ENCODE measurements at places on chromosomes 16 and 17.
A peak's percentile ranks its signal among the peaks of the same experiment; 100 is the strongest.

- no peak for DNase-seq
These were observed 13.9 kb upstream of the IL17C start for GRCh38 chr16:88624481-88624880.

DNA sequence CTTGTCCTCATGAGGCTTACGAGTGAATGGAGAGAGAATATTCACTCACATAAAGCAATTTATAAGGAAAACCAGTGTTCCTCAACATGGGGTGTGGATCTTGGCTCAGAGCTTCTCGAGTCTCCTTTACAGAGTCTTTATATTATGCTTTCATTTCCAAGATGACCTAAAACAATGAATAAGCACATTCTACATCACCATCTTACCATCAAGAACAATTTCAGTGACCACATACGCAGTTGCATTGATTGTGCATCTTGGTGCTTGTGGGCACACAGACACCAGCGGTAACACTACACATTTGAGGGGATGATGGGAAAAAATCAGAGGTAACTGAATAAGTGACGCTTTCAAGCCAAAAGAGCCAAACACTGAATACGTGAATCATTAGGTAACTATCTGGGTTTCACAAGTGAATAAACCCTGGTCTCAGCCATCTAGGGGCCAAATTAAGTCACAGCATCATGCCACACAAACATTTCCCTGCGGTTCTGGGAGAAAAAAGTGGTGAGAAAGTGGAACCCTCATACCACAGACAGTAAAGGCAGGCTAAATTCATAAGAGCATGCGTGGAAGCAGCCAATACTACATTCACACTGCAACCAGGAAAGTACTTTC lies 9.4 kb downstream of the CWC25 start:
- no peak for DNase-seq

GRCh38 chr16:81575307-81575706 lies 130.7 kb downstream of the CMIP start:
- no peak for DNase-seq

GRCh38 chr17:74822939-74823367 lies 36.7 kb downstream of the GRIN2C start:
- no peak for DNase-seq

- no peak for DNase-seq
These were observed 4.2 kb downstream of the RPS6KB1 start for GRCh38 chr17:59897090-59897489.

DNA sequence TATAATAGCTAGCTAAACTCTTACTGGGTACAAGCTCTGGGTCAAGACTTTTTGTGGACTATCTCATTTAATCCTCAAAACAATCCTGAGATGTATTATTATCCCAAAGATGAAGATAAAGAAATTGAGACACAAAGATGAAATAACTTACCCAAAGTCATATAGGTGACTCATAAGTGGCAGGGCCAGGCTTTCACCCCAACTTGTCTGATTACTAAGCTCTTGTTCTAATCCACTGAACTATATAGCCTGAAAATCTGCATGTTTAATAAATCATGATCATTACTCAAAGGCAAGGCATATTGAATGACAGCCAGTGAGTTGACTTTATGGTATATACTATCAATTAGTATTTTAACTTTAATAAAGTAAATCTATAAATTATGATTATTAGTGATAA lies 77.4 kb downstream of the SKAP1 start:
- no peak for DNase-seq

DNA sequence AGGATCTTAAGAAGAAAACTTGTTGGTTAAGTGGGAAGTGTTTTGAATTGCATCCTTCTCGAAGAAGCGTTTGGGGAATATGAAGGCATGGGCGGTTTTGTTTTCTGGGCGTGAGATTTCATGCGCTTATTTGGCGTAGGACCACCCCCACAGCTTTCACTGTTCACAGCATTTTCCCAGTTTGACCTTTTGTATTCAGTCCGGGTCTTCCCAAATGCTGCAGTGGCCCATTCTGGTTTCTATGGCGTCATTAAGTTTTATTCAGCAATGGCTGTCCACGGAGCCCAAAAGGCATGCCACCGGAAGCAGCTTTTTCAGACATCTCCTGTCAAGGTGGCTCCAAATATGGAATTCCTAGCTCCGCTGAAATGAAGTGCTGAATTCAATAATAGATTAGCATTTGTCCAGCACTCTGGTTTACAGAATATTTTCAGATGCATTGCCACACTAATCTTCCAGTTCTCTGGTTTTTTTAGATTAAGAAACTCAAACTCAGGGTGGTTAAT lies 90.6 kb upstream of the FBXO47 start:
- no peak for DNase-seq

DNA sequence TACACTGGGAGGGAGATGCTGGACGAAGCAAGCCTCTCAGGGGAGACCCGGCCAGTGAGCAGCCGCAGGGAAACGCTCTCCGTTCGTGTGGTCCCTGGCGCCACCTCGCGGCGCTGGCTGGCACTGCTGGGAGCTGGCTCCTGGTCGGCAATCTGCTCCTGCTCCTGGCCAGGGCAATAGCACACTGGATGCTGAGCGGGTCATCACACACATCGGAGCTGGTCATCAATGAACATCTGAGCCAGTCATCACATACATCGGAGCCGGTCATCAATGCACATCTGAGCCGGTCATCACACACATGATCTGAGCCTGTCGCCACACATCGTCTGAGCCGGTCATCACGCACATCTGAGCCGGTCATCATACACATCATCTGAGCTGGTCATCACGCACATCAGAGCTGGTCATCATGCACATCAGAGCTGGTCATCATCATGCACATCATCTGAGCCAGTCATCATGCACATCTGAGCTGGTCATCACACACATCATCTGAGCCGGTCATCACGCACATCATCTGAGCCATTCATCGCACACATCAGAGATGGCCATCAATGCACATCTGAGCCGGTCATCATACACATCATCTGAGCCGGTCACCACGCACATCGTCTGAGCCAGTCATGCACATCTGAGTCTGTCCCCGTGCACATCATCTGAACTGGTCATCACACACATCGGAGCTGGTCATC lies 217.3 kb downstream of the RBFOX3 start:
- DNase-seq, result peak; percentile 64

DNA sequence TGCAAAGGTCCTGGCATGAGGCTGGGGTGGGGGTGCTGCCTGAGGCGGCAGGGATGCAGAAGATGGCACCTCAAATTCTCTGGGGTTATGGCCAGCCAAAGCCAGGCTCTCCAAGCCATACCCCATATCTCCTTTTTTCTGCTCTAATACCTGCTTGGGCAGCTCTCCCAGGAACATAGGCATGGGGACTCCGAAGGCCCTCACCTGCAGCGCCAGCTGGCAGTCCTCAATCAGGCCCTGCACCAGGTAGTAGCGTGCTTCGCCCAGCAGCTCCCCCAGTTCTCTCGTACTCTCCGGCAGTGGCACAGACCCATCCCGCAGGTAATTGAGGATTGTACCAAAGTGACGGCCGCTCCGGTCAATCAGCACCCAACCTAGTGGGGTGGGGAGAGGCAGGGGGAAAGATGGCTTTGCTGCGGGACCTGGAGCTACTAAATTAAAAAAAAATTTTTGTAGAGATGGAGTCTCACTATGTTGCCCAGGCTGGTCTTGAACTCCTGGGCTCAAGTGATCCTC lies 3.0 kb downstream of the KCTD13 start:
- DNase-seq, result no peak
